Muscle of leg (tissue), 16 donors: ENCODE measurements at places on chromosomes 6 and 20. TPM values are rescaled to one million over a fixed set of nuclear protein-coding genes. Genes with fewer than 3 reads are reported as not detected.

GRCh38 chr6:144660561-144661115 is 375.5 kb downstream of the UTRN start:
- H3K4me3 ChIP-seq = peak overlapping the region; percentile 9
- peaks cover 11% of the 10 kb centered on the region for H3K4me1 ChIP-seq
- no peaks in the 10 kb centered on the region for H3K27me3 ChIP-seq

GRCh38 chr6:1700278-1700967 is 90.7 kb downstream of the FOXC1 start:
- H3K36me3 ChIP-seq = no peaks in the 10 kb centered on the region
- H3K27ac ChIP-seq = no peak overlapping the region
- peaks cover 24% of the 10 kb centered on the region for H3K4me1 ChIP-seq

DNA sequence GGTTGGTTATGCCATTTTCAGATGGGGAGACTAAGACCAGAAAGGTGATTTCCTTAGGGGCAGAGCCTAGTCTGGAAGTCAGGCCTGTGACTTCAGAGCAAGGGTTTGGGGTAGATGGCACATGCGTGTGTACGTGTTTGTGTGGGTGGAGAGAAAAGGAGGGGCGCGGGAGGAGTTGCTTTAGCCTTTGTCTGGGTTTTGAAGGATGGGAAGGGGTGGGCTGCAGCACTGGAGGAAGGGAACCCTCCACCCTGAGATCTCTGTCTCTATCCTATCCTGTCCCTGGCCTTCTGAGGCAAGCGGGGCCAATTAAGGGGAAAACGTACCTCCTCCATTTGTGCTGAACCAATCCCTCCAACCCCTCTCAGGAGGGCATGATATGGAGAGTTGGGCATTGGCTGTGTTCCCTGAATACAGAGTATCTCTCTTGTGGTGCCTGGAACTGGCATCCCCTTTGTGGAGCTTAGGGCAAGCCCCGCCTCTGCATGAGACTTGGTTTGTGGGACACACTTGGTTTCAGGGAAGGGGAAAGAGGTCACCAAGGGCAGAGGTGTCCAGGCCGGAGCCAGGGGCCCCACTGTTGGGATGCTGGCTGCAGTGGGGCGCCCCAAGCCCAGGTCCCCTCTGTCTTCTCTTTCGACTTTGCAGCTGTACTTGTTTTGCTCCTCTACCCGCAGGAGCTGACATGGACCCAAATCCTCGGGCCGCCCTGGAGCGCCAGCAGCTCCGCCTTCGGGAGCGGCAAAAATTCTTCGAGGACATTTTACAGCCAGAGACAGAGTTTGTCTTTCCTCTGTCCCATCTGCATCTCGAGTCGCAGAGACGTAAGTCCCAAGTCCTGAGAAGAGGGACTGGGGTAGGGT is at the start of gene DBNDD2:
DBNDD2 (plus strand) TSS at position 507 of the 863 bp plus-strand sequence; CDS start at position 686, 179 bp downstream.
- H3K27ac ChIP-seq = peak within 1 kb of the TSS; percentile 67
- peak within 1 kb of the TSS; percentile 44 for H3K4me3 ChIP-seq

Gene ERVFRD-1
- total RNA-seq = 0.04 TPM

Gene NKAIN2
- total RNA-seq = 2.5 TPM

Gene KCNG1
- total RNA-seq = 0.44 TPM
